AG09309 (cell line): ENCODE measurements at places on chromosomes 7 and 10.
A peak's percentile ranks its signal among the peaks of the same experiment; 100 is the strongest.

GRCh38 chr7:51129527-51130472, 186.8 kb downstream of the COBL start:
- DNase-seq, result no peak

DNA sequence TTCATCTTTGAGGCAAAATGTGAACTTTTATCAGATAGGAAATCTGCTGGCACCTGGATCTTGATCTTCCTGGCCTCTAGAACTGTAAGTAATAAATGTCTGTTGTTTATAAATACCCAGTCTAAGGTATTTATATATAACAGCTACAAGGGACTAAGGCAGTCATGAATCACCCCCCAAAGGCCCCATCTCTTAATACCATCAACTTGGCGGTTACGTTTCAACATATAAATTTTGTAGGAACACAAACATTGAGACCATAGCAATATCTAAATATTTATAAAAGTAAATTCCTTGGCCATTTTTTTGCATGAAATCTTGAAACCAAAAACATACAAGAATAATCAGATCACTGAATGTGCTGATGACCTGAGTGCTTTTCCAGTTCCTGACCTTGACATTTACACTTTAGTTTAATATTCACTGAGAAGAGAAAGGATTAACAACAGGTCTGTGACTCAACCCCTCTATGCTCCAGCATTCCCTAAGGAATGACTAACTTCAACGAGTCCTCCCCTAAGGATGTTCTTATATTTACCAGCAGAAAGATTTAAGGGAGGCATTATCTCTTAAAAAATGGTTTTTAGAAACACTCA, 1438.5 kb upstream of the CELF2 start:
- no peak for DNase-seq

- no peak for DNase-seq
Observed at GRCh38 chr7:111239437-111239836, 148.5 kb downstream of the LRRN3 start.

DNA sequence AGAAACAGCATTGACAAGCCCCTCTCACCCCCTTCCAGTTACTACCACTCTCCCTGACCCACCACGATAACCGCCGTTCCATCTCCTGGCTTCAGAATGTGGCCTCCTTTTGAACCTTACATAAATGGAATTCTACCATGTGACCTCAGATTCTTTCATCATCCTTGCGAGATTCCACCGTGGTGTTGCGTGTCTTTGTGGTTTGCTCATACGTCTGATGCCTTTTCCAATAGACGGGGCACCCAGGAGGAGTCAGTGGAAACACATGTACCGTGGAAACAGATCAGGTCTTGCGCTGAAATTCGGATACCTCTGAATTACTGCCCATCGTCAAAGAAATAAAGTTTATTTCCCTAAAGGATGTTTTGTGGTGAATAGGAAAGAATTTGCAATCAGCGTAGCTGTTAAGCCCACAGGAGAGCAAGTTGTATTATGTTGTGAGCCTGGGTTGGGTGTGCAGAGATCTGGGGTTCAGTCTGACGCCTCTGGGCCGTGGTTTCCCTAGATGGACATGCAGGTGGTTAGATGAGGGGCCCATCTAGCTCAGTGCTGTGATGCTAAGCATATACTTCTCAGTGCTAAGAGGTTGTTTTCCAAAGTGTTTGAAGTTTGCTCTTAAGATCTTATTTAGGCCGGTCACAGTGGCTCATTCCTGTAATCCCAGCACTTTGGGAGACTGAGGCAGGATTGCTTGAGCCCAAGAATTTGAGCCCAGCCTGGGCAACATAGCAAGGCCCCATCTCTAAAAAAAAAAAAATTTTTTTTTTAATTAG, 29.1 kb downstream of the GTF2IRD1 start:
- DNase-seq, result peak; percentile 98

- DNase-seq, result no peak
Observed at GRCh38 chr10:45375716-45376231, 1.8 kb downstream of the ALOX5 start.

- no peak for DNase-seq
Observed at GRCh38 chr7:65475040-65475726, 101.5 kb downstream of the ZNF92 start.

GRCh38 chr10:88999625-89000024, 9.0 kb downstream of the FAS start:
- DNase-seq, result no peak

DNA sequence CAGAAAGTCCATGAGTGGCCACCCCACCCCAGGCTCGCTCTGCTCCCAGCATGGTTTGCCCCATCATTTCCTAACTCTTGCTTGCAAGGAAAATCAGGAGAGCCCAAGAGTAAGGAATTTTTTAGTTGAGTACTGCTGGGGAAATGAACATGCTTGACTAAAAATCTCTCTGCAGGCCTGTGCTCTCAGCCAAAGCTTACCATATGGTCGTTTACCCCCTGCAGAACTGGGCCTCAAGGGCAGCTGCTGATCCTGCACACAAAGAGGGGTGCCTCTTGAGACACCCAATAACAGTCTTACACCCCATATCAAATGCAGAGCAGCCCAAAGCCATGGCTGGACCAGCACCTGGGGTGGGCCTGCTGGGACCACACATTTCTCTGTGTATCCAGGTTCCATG, 183.2 kb downstream of the CXCL12 start:
- DNase-seq, result no peak

- no peak for DNase-seq
Observed at GRCh38 chr7:148403466-148403993, 187.0 kb upstream of the C7orf33 start.

DNA sequence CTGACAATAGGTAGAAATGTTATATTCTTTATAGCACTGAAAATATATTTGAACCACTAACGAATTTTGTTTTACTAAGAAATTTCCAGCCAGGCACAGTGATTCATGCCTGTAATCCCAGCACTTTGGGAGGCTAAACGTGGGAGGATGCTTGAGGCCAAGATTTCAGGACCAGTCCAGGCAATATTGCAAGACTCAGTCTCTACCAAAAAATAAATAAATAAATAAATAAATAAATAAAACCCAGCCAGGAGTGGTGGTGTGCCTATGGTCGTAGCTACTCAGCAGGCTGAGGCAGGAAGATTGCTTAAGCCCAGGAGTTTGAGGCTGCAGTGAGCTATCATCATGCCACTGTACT, 39.8 kb downstream of the PIP4K2A start:
- DNase-seq, result no peak

- no peak for DNase-seq
Observed at GRCh38 chr7:2306688-2307087, 7.6 kb downstream of the SNX8 start.

DNA sequence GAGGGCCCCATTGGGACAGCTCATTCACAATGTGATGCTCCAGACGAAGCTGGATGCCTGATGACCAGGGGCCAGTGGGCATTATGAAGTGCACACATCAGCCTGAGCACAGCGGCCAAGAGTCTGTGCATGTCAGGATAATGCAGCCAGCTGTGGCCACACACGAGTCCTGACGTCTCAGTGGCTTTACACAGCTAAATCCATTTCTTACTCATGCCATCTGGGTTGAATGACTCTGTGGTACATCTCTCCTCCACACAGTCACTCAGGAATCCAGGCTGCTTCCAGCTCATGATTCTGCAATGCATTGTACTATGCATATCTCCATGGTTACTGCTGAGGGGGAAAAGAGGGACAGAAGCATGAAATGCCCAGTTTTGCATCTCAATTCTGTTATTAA, 123.6 kb downstream of the PRLHR start:
- DNase-seq, result no peak

GRCh38 chr10:988667-989545, 672 bp downstream of the GTPBP4 start:
- no peak for DNase-seq

DNA sequence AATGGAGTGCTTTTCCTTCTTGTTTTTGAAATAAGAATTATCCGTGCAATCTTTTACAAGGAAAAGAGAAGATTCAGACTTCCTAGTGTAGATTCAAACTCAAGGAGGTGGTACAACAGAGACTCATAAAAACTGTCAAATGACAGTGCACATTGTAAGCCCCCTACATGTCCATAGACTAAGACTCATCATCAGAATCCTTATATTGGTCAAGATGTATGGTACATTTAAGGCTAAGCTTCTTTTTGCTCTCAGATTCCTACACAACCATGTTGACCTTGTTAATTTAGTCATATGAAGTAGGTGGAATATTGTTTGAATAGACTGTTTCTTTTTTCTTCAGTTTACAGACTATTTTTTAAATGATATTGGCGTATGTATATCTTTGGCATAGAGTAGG, 11.6 kb downstream of the CD36 start:
- DNase-seq, result no peak

DNA sequence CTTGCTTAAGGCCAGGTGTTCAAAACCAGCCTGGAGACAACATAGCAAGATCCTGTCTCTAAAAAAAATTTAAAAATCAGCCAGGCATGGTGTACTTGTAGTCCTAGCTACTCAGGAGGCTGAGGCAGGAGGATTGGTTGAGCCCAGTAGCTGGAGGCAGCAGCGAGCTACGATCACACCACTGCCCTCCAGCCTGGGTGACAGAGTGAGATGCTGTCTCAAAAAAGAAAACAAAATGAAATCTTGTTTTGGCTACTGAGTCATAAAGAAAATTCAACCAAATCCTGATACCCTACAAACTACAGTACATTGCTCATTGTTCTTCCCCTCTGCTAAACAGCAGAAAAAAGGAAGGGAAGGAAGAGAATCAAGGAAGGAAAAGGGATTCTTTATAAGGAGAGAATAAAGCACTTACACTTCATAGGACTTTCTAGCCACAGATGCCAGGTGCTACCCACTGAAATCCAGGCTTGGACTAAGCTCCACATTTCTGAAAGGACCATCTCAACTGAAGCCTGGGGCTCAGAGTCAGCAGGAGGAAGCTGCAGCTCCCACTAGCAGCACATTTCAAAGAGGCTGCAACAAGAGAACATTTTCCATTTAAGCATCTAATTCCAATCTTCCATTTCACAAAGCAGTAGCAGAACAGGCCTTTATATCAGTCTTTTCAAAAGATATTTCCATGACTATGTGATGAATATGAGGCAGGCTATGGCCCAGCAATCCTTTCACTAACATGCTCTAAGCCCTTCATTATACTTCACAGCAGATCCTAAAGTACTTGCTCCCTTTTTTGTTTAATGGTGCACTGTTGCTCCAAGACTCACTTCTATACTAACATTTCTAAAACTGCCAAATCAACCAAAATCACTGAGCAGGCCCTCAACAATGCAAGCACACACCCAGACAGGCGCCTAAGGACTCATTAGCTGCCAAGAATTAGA, 13.5 kb downstream of the TNPO3 start:
- no peak for DNase-seq

GRCh38 chr7:75925717-75926435, 10.9 kb downstream of the POR start:
- DNase-seq, result no peak

DNA sequence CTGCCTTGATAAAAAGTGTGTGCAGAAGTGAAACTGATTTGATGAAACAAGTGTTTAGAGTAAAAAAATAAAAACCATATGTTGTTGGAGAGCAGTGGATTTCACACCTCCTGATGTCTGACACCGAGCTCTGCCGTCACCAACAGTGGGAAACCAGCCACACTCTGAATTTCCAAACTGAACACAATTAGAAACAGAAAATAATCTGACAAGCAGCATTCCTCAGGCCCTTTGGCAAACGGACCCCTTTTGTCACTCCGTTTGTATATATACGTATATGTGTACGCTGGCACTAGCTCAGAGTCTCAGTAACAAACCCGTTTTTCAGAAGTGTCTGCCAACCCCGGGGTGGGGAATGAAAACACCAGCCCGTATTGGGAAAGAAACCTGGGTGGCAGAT, 32.4 kb downstream of the TACC2 start:
- no peak for DNase-seq

DNA sequence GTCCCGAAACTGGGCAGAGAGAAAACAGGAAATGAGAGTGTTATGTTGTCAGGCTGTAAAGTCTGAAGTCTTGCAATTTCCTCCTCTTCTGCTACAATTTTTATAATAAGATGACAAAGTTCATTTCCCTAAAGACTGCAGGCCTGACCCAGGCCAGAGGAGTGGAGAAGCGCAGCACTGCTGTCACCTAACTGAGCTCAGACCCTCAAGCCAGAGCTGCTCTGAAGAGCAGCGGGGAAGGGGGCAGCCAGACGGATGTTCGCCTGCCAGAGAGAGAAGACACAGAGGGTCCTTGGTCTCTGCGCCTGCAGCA, 12.6 kb upstream of the AOAH start:
- no peak for DNase-seq

GRCh38 chr10:63563623-63564022, 42.4 kb downstream of the REEP3 start:
- DNase-seq, result no peak

- DNase-seq, result peak; percentile 46
Observed at GRCh38 chr7:17706734-17707133, 233.6 kb downstream of the SNX13 start.

DNA sequence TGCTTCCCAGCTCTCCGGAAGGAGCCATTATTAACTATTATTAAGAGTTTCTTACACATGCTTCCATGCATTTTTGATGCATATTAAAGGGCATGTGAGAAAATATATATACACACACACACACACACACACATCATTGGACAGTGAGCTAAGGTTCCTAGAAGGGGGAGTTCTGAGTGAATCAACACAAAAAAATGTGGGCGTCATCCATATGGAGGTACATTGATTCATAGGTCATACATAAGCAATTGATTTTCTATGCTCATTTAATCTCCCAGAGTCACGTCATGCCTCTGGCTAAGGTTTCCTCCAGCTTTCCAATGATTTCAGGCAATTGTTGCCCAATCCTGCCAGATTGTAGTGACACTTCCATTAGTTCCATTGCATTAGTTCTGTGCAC, 269.4 kb downstream of the DNAJB9 start:
- no peak for DNase-seq

GRCh38 chr7:21542891-21543527, at the start of gene DNAH11:
DNAH11 (plus strand) TSS chr7:21543039; CDS start chr7:21543246, 207 bp downstream.
- no peak for DNase-seq

GRCh38 chr10:118045837-118046394, 825 bp downstream of the RAB11FIP2 start:
- DNase-seq, result no peak

DNA sequence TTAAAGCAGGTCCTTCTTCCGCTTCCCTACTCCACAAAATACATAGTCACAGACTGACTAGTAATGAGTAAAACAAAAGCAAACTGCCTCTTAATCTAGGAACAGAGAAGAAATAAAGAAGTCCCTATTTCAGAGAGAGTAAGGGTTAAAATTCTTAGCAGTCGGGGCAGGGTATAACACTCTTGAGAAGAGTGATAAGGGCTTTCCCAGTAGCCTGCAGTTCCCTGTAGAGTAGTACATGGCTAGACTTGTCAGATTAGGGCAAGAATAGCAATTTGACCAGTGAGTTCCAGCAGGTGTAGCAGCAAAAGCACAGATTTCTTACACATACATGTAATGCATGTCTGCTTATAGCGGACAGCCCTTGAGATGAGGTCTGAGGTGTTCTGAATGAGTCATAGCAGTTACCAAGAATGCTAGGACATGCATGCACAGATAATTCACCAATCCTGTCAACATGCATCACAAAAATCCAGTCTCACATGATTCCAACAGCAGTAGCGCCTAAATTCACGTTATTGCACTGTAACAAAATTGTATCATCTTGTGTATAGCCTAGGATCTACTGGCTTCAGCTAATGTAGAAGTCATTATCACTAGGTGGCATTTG, 40.7 kb downstream of the BTRC start:
- no peak for DNase-seq
